T-helper 9 cell (primary cell): ENCODE measurements at places on chromosomes 6 and 20.

DNA sequence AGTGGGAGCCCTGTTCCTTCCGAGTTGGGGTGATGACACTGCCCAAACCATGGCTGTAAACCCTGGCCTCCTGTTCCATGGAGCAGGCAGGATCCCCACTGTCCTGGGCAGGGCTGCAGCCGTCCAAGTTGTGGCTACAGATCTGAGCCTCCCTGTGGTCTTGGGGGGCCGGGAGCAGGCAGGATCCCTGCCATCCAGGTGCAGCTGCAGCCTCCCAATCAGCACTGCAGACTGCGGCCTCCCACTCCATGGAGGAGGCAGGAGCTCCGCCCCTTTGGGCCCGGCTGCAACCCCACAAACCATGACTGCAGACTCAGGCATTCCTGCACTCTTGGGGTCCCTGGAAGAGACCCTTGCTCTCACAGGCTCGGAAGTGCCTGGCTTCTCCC is 872.1 kb upstream of the GJE1 start:
- no peak for DNase-seq

- no peak for DNase-seq
Observed at GRCh38 chr6:87291883-87292282, 30.5 kb upstream of the SMIM8 start.

GRCh38 chr20:59365611-59366285 is 65.3 kb downstream of the EDN3 start:
- DNase-seq, result no peak

DNA sequence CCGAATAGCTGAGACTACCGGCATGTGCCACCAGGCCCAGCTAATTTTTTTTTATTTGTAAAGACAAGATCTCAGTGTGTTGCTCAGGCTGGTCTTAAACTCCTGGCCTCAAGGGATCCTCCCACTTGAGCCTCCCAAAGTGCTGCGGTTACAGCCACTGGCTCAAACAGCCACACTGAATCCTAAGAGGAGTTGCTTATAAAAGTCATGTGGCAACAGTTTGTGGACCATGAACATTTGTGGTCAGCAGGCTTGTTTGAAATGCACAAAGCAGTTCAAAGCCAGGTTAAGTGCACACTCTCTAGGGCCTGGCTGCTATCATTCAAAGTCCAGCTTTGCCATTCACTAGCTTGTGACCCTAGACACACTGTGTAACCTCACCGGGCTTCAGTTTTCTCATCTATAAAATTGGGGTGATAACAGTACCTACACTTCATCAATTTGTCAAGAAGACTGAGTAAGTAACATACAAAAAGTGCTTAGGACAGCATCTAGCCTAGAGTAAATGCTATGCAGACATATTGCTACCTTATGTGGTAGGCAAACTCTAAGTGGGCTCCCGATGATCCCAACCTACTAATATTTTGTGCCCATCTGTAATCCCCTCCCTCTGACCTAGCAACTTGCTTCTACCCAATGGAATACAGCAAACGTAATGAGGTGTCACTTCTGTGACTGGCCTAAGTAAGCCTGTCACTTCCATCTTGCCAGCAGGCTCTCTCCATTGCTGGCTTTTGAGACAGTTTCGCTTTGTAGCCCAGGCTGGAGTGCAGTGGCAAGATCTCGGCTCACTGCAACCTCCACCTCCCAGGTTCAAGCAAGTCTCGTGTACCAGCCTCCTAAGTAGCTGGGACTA is 122.9 kb downstream of the ZMYND8 start:
- DNase-seq, result no peak

DNA sequence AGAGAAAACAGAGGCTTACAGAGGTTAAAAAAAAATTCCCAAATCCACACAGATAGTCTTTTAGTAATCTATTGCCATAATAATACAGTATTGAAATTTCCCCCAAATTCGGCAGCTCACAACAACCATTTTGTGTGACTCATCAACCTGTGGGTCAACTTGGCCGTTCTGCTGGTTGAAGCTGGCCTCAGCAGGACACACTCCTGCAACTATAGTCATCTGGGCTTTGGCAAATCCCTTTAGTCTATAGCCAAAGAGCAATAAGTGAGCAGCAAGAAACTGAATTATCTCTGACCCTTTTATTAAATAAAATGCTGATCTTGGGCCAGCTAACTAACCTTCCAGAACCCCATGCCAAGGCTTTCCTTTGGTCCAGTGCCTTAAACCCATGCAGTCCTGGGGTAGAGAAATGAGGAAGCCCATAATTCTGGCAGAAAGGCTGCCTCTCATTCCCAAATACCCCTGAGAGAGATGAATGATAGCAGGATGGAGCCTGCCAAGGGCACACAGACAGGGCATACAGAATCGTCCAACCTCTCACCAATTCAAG is 17.2 kb upstream of the SNAP25 start:
- DNase-seq, result no peak

- no peak for DNase-seq
Observed at GRCh38 chr6:20705741-20706140, 171.5 kb downstream of the CDKAL1 start.

DNA sequence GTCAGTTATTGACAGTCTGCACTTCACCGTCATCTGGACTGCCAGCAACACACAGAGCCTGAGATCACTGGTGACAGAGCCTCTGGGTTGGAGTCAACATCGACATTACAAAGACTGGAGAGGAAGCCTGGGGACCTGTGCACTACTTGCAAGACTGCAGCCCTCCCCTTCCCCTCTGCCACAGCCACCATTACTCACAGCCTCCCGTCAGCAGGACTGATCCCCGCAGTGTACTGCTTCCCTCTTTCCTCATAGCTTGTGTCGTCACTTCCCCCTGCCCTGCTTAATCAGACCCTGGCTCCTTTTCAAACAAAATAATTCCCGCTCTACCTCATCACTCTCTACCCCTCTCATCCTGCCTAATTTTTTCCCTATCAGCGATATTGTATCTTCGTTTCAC is 235.5 kb upstream of the KCNQ5 start:
- DNase-seq, result no peak

DNA sequence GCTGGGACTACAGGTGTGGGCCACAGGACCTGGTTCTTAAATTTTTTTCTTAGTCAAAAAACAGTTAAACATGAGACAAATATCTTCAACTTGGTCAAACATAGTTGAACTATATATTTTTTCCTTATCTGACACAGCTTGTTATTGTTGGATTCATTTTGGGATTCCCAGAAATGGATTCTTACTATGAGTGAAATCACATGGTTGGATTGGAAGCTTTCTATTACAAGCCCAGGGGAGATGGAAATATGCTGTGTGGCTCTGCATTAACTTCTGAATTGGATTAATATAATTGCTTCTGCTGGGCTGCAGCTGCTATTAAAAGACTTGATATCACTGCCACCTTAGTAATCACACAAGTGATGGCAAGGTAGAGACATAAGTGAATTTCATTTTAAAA is 126.4 kb upstream of the DUSP22 start:
- DNase-seq, result no peak

DNA sequence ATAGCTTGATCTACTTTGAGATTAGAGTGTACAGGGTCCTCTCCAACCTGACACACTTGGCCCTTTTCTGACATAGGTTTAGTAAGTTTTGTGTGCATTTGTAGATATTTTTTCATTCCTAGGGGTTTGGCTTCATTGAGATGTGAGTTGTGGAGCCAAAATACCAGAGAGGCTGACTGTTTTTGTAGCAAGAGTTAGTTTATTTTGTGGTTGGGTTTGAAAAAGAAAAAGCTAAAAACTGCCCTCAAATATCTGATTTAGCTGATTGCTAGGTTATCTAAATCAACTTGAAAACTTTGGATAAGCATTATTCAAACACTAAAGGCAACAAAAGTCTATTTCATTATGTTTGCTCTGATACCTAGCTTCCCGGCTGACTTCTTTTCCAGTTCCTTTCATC is 164.7 kb upstream of the CENPW start:
- no peak for DNase-seq

DNA sequence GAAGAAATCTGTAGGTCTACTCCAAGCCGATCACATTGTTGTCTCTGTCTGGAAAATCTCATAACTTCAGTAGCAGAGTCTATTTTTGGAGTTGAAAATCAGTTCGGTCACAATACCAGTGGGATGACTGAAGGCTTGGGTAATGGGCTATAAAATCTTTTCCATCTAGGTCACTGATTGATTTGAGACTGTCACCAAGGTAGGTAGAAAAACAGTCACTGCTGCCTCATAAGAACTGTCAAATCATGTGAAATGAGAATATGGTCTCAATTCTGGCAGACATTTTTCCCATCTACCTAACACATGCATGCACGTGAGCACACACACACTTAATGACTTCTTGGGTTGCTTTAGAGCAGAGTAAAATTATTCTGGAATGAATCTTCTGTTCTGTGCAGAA is 1162.8 kb upstream of the CITED2 start:
- no peak for DNase-seq

- no peak for DNase-seq
Observed at GRCh38 chr20:57013741-57014140, 252.7 kb downstream of the BMP7 start.
